ENCODE measurements at places on chromosomes 3 and 15.

- no peak for DNase-seq
Observed at GRCh38 chr3:170232266-170232665, 10.0 kb downstream of the PRKCI start.

DNA sequence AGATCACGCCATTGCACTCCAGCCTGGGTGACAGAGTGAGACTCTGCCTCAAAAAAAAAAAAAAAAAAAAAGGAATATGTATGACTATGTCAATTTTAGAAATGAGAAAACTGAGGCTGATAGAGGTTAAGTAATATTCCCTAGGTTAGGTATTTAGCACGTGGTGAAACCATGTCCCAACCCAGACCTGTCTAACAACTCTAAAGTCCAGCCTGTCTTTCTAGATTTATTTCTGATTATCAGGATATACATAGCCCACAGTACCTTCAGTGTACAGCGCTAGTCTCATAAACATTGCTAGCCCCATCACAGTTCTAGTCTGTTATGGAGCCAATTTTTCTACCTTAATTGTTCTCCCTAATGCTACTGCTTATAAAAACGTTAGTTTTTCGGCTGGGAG is 88.4 kb upstream of the RAP2B start:
- no peak for DNase-seq

- DNase-seq: no peak
Observed at GRCh38 chr3:124960105-124960504, 25.6 kb upstream of the MUC13 start.

DNA sequence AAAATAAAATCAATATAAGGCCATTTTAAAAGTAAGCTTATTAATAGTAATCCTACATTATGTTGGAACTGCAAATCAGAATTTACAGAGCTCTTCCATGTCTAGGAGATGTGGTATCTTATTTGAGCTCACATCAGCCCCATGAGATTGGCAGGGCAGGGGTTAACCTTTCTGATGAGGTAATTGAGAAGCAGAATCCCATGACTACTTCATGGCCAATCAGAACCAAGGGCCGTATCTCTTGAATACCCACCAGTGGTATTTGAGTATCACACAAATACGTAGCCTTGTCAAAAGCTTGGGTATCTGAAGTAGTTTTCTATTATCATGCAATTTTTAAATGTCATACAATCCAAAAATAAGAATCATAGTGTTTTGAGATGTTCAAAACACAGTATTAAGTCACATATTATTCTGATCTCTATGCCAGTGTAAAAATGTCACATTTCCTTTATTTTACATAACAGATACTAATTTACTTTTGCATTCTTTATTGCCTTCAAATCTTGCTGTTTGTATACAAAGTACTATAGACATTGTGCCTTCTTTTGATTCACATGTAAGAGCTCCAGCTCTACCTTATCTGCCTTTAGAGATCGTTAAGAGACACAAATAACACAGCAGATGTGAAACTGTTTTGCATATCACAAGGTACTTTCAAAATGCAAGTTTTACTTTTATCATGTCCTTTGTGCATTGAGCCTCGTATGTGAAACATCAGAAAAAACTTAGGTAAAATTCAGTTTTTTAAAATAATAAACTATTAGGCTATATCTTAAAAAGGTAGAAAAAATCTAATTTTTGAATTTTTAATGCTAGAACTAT is 251.7 kb upstream of the GOLGA6L4 start:
- DNase-seq: no peak

- no peak for DNase-seq
Observed at GRCh38 chr3:48186631-48187300, 1.5 kb downstream of the CDC25A start.

DNA sequence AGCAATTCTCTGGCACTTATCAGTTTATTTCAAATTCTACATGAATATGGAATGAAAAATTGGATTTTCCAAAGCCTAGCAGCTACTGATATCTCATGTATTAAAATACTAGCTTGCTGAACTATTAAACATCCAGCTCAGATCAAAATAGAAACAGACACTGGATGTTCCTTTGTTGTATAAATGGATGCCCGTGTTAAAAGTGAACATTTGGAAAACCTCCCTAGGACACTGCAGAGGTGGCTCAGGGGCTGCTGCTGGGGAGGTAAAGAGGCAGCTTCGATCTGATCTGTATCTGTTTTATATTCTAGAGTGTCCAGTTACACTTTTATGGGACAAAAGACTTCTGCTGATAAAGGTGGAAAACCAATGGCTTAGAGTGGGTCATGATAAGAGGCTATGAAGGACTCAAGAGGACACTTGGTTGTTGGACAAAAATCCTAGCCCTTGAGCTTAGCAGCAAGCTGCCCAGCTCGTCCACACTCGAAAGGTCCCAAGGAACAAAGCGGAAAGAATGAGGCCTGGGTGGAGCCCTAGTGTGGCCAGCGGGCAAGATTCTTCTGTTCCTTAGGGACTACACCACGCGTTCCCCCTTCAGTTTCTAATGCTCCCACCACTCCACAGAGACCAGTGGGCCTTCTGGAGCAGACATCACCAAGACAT is 9.9 kb downstream of the MESD start:
- no peak for DNase-seq

GRCh38 chr3:125192190-125193035 is 20.1 kb downstream of the SLC12A8 start:
- DNase-seq: no peak

DNA sequence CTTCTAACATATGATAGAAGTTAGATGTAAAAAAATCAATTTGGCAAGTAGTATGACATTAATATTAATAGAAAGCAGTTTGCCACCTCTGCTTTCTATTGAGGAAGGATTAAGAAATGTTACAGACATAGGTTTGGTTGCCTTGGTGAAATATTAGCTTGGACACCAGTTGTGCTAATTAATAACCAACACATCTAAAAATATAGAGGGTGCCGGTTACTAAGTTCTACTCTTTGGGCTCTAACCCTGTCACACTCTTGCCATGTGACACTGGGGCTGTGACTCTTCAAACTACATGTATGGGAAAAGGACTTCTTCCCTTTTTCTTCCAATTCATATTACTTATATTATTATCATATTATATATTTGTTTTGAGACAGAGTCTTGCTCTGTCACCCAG is 64.4 kb downstream of the TRIM71 start:
- DNase-seq: no peak

- DNase-seq: no peak
Observed at GRCh38 chr3:52730681-52731080, 24.8 kb downstream of the SPCS1 start.

DNA sequence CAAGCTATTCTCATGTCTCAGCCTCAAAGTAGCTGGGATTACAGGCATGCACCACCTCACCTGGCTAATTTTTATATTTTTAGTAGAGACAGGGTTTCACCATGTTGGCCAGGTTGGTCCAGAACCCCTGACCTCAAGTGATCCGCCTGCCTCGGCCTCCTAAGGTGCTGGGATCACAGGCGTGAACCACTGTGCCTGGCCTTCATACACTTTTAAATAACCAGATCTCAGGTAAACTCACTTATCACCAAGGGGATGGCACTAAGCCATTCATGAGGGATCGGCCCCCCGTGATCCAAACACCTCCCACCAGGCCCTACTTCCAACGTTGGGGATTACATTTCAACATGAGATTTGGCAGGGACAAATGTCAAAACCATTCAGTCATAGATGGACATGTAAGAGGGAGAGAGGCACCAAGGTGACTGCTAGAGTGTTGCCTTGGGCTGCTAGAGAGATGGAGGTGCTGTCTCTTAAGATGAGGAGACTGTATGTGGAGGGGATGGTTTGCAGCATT is 13.3 kb upstream of the DOCK3 start:
- DNase-seq: no peak
